Stimulated activated CD4-positive, alpha-beta T cell treated with anti-CD3 and anti-CD28 coated beads, TNF-alpha, amount 100 ng/mL, for 48 hours (primary cell): ENCODE measurements at places on chromosomes 5 and 9.

- no peak for DNase-seq
Observed at GRCh38 chr5:58961631-58962280, 378.9 kb downstream of the RAB3C start.

DNA sequence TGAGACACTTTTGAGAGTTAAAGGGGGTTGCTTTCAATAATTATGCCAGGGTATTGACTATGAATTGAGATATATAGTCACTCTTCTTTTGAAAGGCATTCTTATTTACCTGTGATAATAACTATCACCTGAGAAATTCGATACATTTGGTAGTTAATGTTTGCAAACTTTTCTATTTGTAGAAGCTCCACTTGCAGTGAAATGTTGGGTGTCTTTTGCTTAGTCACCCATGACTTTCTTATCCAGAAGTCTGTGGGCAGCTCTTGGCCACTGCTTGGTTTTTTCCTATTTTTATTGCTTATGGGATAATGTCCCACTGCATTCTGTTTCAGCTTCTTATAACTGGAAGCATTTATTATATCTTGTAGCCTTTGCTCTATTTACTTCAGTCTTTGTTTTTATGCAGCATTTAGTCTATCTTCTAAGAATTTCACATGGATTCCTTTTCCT is 3.9 kb downstream of the MACIR start:
- DNase-seq, result no peak

GRCh38 chr5:143606043-143606752 is 202.7 kb upstream of the NR3C1 start:
- DNase-seq, result no peak

DNA sequence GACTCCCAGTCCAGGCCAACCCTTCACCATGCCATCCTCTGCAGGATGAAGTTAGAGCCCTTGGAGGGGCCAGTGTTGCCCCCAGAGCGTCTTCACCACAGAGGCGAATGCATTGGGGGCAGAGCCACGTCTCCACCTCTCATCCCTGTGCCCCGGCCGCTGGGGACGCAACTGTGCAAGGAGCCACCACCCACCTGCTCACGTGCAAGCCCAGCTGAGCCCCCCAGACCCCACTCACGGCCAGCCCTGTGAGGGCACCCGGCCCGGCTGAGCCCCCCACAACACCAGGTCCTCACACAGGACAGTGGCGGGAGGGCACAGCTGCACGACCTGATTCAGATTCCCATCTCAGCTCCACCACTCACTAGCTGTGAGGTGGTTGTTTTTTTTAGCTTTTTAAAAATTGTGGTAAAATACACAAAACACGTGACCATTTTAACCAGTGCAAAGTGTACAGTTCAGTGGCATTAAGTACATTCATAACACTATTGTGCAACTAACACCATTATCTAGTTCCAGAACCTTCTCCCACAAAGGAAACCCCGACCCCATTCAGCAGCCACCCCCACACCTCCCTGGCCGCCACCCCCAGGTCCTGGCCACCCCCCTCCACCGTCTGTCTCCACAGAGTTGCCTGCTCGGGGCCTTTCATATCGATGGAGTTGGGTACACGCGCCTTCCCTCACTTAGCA is 33.5 kb upstream of the UBAC1 start:
- DNase-seq, result no peak

- no peak for DNase-seq
Observed at GRCh38 chr5:14204785-14205321, 61.7 kb downstream of the TRIO start.

GRCh38 chr5:142425286-142426065 is 100.7 kb upstream of the SPRY4 start:
- DNase-seq, result no peak

- no peak for DNase-seq
Observed at GRCh38 chr5:126052791-126053190, 370.4 kb upstream of the GRAMD2B start.

DNA sequence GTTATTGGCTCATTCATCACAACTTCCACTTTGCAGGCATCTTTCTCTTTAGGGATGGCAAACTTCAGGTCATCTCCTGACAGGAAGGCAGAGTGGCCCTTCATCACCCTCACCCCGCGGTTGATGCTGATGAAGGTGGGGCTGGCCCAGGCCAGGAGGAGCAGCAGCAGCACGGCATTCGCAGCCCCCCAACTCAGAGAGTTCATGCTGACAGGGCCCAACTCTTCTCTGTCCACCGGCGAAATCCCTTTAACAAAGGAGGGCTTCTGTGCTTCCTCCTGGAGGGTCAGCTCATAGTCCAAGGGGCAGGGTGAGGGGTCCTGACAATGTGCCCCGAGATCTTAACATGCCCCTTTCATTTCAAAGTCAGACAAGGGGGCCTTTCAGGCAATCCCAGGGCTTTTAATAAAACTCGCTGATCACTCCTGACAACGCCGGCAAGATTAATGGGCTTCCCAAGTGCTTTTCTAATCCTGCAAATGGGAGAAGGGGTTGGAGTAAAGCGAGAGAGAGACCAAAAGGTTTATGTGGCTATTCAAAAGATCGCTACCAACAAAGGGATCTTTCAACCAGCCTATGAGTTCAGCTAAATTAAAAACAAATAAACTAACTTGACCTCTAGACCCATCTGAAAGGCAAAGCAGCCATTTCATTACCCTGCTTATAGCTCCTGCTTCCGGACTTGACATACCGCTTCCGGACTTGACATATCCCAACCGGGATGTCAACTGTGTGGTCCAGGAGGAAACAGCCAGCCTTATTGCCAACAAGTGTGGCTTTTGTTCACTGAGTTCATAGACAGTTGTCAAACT is 41.2 kb downstream of the FREM1 start:
- no peak for DNase-seq

GRCh38 chr5:99664972-99665371 is 736.2 kb upstream of the CHD1 start:
- DNase-seq, result no peak

GRCh38 chr9:95508968-95509850 is 7.6 kb downstream of the PTCH1 start:
- DNase-seq, result peak; percentile 45

DNA sequence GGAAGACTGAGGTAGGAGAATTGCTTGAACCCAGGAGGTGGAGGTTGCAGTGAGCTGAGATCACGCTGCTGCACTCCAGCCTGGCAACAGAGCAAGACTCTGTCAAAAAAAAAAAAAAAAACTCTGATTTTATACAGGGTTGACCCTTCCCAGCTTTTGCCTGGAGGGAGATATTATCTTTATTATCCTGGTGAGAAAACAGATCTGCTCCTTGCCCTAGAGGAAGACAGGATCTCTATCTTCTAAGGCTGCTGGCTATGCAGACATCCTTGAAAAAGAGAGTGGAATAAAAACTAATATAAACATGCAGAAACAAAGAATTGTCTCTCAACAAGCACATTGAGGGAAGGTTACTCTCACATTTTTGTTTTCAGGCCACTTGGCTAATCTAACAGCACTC is 1503.4 kb upstream of the WWC1 start:
- no peak for DNase-seq

GRCh38 chr9:128082151-128082550 is 14.1 kb downstream of the SLC25A25 start:
- no peak for DNase-seq

DNA sequence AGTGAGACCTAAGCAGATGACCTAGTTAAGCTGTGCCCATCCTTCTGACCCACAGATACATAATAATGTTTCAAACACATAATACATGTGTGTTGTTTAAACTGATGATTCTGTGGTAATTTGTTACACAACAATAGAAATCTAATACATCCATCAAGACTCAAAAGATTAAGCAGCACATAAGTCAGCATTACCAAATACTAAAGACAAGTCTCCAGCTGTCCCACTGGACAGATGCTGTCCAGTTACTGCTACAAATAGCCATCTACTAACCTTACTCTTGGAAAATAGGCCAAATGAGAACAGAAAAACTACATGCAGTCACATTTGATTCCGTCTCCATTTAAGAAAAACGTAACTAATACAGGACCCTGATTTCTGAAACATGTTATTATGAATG is 10.8 kb downstream of the TRMO start:
- DNase-seq, result no peak

- DNase-seq, result no peak
Observed at GRCh38 chr5:139855451-139855850, 59.8 kb downstream of the PSD2 start.

- no peak for DNase-seq
Observed at GRCh38 chr9:107404161-107404560, 85.4 kb downstream of the KLF4 start.

- no peak for DNase-seq
Observed at GRCh38 chr5:80216753-80217596, 38.9 kb downstream of the SERINC5 start.

DNA sequence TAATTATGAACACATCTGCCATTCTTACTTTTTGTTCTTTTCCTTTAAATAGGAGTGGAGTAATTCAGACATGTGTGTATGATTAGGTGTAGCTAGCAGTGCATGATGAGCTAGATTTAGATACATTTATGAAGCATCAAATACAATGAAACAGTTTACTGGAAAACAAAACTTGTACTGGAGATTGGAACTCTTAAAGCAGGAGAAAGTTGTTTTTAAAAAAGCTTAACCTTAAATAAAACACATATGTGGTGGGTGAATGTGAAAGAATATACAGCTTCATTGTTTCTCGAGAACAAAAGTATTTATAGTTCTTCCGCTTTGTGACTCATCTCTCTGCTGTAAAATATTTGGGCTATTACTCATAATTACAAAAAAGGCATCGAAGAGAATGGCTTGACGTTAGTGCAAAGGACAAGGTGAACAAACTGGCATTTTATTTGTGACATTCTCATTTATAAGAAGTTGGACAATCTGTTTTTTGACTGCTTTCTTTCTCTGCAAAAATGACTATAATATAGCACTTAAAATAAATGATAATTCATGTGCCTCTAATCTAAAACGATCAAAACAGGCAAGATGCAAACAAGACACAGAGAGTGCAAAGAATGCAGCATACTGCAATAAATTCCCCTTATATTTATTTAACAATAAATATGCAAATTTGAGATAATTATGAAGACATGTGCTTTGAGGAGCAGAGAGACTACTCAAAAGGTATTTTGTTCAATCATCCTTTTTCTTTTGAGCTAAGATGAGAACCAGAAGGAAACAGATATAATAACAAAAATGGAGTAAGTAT is 478.8 kb downstream of the CETN3 start:
- DNase-seq, result no peak

GRCh38 chr9:132782037-132782436 is 96.0 kb downstream of the AK8 start:
- no peak for DNase-seq

GRCh38 chr5:154773326-154773725 is 18.1 kb downstream of the LARP1 start:
- no peak for DNase-seq

- no peak for DNase-seq
Observed at GRCh38 chr9:8114826-8115225, 315.2 kb upstream of the DMAC1 start.

DNA sequence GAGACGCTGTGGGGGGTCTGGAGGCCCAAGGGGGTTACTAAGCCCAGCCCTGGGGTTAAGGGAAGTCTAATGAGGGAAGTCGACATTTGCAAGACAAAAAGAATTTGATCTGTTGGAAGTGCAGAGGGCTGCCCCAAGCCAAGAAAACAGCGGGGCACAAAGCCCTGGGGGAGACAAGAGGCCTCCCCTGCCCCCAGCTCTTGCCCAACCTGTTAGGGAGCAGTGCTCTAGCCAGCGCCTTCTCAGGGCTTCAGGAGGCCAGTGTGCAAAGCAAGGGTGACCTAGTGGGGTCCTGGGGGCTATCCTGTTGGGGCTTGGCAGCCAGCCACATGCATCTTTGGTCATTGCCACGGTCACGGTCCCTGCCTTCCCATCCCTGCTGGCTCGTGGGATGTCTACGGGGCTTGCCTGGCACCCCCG is 25.2 kb downstream of the GFI1B start:
- no peak for DNase-seq

DNA sequence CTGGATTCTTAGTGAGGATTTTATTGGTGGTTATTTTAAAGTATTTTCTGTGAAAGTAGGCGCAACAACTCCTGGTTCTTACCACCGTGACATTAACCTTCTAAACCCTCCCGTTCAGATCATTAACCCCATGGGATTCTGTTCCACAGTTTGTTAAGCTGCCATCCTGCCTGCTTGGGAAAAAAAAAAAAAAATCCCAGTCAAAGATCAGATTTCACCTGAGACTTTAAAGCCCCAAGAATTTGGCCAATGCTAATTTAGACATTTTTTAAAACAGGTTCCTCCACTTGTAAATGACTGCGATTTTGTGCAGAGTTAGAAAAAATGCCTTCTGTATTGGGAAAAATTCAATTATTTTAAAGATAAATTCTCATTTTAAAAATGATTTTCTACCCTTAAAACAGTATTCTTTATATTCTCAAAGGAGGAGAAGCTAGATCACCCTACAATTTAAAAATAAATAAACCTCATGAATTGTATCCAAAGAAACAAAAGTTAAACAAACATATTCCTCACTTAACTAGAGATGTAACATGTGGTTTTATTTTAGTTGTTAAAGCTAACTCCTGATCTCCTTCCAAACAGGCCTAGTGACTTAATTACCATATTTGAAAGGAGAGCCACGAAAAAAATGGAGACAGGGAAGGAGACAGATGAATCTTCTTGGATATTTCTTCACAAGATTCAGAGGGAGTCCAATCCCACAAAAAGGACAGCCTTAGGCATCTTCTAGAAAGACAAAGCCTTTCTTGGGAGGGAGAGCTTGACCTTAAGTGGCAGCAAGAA is 93.1 kb upstream of the IFNK start:
- no peak for DNase-seq

DNA sequence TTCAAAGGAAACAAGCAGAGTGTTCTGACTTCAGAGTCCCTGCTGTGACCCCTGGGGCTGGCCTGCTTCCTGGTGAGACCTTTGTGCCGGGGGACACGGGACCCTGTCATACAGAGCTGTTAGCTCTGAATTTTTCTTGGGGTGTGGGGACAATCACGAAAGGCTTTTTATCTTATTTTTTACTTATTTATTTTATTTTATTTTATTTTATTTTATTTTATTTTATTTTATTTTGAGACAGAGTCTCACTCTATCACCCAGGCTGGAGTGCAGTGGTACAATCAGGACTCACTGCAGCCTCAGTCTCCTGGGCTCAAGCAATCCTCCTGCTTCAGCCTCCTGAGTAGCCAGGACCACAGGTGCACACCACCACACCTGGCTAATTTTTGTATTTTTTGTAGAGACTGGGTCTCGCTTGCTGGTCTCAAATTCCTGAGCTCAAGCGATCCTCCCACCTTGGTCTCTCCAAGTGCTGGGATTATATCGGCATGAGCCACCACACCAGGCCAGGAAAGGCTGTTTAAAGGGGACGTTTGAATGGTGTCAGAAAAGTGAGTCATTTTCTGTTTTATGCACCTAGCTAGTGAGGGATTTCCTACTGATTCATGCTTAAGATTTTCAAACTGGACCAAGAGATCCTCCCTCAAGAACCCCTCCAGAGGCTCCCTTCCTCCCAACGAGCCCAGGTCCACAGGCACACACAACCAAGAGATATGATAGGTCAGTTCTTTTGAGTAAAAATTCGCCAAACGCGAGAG is 75.7 kb downstream of the OLFM1 start:
- DNase-seq, result no peak
